ENCODE measurements at places on chromosomes 4 and X. TPM values are rescaled to one million over a fixed set of nuclear protein-coding genes. Genes with fewer than 3 reads are reported as not detected.

AKAP14 gene
- total RNA-seq = not detected

SPARCL1 gene
- not detected for total RNA-seq

LRBA gene
- 40.1 TPM for total RNA-seq

FGA gene
- not detected for total RNA-seq

WDR17 gene
- total RNA-seq = 1.3 TPM

SYN1 gene
- total RNA-seq = 0.71 TPM

DOK7 gene
- total RNA-seq = 0.81 TPM

MAGED2 gene
- 88.6 TPM for total RNA-seq

FAM184B gene
- total RNA-seq = not detected

IL2 gene
- not detected for total RNA-seq

DNA sequence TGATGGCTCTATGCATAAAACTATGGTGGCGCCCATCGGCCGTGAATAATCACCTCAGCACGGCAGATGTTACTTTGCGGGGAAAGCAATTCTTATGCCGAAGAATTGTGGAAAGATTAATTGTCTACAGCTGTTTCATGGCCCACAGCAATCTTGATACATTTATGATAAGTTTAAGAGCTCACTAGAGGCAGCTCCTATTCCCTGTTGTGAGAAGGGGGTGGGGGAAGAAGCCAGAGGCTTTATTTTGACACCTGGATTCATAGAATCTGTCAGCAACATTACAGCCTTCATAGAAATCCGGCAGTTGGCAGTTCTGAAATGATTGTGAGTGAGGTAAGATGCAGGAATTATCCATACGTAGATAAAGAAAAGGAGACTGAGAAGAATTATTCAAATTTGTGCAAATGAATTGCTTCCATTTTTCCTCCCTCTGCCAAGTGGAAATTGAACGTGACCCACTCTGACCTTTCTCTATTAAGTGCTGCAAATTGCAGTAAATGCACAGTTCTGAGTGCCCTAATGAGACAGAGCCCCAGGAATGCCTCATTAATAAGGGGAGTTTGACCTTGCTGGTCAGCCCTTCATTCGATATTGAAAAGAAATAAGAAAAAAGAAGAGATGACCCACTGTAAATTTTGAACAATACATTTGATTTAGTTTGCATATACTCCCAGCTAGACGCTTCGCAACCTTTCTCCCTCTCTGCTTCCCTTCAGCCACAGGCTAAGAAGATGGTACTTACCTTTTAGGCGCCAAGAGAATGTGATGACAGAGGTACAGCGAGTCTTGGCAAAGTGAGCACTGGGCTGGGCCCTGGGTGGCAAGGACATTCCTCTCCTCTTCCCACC is 188.8 kb downstream of the GPAT3 start:
- no peak for DNase-seq

GRCh38 chrX:132957211-132958090 is 978 bp downstream of the HS6ST2 start:
- DNase-seq = no peak

DNA sequence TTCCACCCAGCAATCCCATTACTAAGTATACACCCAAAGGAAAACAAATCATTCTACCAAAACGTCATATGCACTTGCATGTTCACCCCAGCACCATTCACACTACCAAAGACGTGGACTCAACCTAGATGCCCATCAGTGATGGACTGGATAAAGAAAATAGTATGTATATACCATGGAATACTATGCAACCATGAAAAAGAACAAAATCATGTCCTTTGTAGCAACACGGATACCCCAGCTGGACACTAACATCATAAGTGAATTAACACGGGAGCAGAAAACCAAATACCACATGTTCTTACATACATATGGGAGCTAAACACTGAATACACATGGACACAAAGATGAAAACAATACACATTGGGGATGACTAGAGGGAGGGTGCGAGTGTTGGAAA is 309.1 kb upstream of the KLF3 start:
- DNase-seq = no peak

GRCh38 chr4:84237008-84237407 is 262.1 kb downstream of the NKX6-1 start:
- DNase-seq = peak; percentile 20

- peak; percentile 78 for DNase-seq
Observed at GRCh38 chrX:85003655-85004244, at the start of gene APOOL. Gene APOOL (plus strand): TSS chrX:85003877. CDS start chrX:85003913, 36 bp downstream.

DNA sequence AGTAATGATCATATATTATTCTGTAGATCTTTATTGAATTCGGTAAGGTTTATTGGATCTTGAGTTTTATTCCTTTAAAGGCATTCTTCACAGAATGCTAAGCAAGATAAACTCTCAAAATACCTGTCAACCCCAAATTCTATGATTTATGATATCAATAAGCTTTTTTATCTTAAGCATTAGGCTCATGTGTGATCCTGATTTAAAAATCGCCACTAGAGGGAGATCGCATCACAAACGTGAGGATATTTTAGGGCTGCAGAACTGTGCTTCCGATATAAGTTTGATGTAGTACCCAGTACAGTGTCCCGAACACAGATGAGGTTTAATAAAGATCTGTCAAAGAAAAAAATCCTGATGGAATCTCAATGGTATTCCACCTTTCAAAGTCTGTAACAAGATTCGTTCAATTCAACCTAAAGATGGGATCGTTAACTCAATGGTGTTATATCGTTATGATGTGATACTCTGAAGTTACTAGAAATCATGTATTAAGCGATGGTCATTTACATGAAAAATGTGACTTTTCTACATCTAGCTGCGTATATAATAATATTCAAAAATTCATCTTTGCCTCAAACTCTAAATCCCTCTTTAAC is 169.0 kb downstream of the CORIN start:
- peak; percentile 48 for DNase-seq

- DNase-seq = no peak
Observed at GRCh38 chr4:168847771-168848502, 162.1 kb downstream of the CBR4 start.

DNA sequence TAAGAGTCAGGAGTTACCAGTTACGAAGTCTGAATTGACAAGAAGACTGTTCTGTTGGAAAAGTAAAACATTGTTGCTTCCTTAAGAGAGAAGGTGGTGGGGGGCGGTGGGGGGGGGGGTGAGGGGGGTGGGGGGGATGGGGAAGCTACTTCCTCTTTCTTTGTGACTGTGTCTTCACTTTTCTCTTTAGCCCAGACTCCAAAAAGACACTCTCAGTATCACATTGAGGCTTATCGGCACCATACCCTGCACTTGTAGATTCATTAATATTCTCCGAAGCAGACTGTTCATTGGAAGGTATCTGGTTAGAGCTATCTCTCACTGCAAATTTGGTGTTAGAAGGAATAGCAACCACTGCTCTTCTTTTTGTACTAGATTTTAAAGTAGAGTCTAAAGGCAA is 94.5 kb upstream of the IL13RA1 start:
- DNase-seq = no peak

DNA sequence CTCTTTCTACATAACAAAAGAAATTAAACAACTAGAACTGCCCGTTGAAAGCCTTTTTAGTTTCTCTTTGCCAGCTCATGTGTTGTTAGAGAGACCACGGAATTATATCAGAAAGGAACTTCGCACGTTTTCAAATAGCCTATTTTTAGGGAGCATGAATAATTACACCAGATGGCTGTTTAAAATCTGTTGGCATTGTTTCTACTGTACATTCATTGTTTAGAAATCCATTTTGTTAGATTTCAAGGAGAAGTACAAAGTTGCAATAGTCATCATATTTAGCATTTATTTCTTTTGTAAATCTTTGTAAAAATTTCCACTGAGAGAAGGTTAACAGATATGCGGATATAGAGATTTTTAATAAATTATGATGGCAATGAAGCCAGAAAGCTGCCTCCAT is 403.0 kb upstream of the HS3ST1 start:
- DNase-seq = no peak

GRCh38 chrX:9845578-9845952 is 59.3 kb downstream of the SHROOM2 start:
- DNase-seq = no peak

GRCh38 chrX:116277351-116278225 is 107.0 kb downstream of the AGTR2 start:
- DNase-seq = no peak

- no peak for DNase-seq
Observed at GRCh38 chr4:139582044-139582443, 26.0 kb upstream of the SETD7 start.

DNA sequence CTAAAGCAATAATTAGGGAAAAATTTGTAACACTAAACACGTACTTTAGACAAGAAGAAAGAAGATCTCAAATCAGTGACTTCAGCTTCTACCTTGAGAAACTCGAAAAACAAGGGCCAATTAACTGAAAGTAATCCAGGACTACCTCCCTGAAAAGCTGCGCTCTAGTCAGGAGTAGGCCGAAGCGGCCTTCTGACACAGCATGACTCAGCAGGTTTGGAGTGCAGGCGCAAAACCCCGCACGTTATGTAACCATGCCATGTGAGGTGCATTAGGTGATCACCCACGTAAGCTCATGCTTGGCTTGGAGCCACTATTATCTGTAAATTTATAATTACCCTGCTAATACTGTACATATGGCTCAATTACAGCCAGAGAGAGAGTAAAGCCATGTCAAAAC is 52.8 kb upstream of the CCDC149 start:
- DNase-seq = no peak

GRCh38 chr4:114398410-114398809 is 200.2 kb upstream of the UGT8 start:
- no peak for DNase-seq

DNA sequence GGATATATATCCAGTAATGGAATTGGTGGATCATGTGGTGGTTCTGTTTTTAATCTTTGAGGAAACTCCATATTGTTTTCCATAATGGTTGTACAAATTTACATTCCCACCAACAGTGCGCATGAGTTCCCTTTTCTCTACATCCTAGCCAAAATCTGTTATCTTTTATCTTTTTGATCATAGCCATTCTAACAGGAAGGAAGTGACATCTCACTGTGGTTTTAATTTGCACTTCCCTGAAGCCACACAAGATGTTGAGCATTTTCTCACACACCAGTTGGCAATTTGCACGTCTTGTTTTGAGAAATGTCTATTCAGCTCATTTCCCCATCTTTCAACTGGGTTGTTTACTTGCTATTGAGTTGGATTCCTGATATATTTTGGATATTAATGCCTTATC is 194.9 kb downstream of the CBLL2 start:
- no peak for DNase-seq

- DNase-seq = peak; percentile 32
Observed at GRCh38 chr4:20773144-20773997, 73.1 kb downstream of the PACRGL start.

DNA sequence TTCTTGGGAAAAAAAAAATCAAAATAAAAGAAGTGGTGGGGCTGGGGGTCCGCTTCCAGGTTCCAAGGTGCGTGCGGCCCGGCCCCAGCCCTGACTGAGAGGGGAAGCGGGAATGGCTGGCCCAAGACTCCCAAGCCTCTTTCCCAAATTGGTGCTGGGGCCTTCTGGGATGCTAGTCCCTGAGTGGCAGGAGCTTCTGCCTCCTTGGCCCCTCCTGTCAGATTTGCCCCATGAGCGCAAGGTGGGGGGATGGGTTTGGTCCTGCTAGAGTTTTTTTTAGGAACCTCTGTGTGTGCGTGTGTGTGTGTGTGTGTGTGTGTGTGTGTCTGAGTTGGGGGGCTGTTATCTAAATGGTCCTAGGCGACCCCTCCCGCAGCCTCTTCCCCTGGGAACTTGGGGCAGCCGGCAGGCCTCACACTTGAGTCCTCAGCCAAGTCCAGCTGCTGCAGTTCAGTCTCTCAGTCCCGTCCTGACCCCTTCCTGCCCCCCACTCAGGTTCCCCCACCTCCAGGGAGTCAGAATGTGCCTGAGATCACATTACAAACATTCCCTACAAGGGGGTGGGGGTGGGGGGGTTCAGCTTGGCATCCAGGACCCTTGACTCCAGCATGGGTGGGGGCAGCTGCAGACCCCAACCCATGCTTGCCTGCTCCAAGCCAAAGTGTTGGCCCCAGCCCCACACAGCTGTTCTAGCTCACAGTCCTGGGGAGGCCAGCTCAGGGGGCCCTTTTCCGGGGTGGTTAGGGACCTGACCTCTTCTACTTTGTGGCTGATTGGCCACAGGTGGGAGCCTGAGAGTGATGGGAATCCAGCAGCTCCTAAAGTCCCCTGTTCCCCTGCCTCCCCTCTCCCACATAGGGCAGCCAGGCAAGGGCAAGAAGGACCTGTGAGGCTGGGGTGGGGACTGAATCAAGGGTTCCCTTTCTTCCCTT is 4.0 kb downstream of the EFNB1 start:
- no peak for DNase-seq

DNA sequence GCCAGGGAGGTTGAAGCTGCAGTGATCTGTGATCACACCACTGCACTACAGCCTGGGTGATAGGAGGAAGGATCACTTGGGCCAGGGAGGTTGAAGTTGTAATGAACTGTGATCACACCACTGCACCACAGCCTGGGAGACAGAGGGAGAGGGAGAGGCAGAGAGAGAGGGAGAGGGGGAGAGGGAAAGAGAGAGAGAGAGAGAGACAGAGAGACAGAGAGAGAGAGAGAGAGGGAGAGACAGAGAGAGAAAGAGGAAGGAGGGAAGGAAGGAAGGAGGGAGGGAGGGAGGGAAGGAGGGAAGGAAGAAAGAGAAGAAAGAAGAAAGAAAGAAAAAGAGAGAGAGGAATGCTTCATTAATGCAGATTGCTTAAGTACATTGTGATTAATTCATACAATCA is 15.2 kb upstream of the MAP9 start:
- DNase-seq = no peak

DNA sequence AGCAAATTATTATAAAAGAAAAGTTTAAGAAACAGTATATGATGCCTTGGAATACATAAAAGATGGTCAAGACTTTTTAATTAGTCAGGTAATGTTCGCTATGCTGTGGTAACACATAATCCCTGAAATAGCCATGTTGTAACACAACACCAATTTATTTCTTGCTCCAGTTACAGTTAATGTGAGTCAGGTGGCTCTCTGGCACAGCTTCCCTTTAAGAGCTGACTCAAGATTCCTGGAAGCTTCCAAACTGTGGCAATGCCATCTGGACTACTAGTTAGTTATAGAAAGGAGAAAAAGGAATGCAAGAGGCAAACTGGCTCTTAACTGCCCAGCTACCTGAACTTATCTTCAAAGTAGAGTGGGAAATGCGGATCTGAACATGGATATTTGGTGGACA is 210.5 kb downstream of the CHM start:
- DNase-seq = peak; percentile 7

GRCh38 chr4:7618361-7618760 is 183.6 kb upstream of the PSAPL1 start:
- DNase-seq = no peak

DNA sequence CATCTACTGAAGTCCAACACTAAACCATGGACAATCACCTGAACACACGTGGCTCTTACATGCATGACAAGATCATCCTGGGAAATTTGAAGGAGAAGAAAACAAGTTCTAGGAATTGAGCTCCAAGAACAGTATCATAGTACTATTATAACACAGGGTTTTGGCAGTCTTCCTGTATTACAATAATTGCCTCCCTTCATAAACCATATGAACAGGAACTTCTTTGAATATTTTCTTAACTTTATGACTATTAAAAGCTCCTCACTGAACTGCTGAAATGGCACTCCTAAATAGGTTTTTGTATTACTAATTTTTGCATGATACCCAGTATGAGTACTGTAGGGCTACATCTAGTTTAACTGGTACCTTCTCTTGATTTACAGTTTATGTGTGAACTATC is 130.0 kb downstream of the ZAR1 start:
- DNase-seq = no peak

GRCh38 chr4:40401631-40402030 is 66.5 kb downstream of the CHRNA9 start:
- DNase-seq = no peak

GRCh38 chr4:155569960-155570515 is 96.6 kb upstream of the GUCY1A1 start:
- DNase-seq = no peak

- DNase-seq = no peak
Observed at GRCh38 chrX:39536211-39536610, 561.5 kb downstream of the BCOR start.

GRCh38 chr4:145566768-145567167 is 52.4 kb upstream of the MMAA start:
- no peak for DNase-seq
